ENCODE measurements at places on chromosomes 3 and 15. TPM values are rescaled to one million over a fixed set of nuclear protein-coding genes. Genes with fewer than 3 reads are reported as not detected.

GRCh38 chr15:25715536-25716413 is 147.4 kb downstream of the ATP10A start:
- H3K27ac ChIP-seq: no peak overlapping the region
- no peaks in the 10 kb centered on the region for H3K27me3 ChIP-seq
- no peak overlapping the region for H3K4me3 ChIP-seq
- DNase-seq: no peak
- no peaks in the 10 kb centered on the region for H3K36me3 ChIP-seq

- H3K4me3 ChIP-seq: no peak overlapping the region
- DNase-seq: no peak
- peaks cover 8% of the 10 kb centered on the region for H3K4me1 ChIP-seq
Measured at GRCh38 chr15:33008284-33008995, 186.1 kb downstream of the FMN1 start.

DNA sequence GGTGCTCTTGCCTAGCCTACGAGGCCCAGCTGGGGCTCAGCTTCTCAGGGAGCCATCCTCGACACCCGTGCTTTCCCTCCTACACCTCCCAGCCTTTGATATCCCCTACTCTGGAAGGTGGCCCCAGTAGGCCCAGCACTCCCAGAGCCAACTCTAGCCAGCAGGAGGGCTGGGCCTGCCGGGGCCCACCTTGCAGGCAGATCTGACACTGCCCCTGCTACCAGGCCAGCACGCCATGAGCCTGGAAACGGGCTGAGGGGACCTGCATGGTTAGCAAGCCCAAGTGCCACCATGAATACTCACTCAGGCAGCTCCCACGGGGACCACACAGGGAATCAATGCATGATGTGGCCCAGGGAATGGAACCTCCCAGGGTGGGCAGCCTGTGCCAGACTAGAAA is 123.7 kb downstream of the SMAD6 start:
- peaks cover 15% of the 10 kb centered on the region for H3K4me1 ChIP-seq
- no peak for DNase-seq
- no peak overlapping the region for H3K27ac ChIP-seq
- no peak overlapping the region for H3K4me3 ChIP-seq
- H3K36me3 ChIP-seq: no peaks in the 10 kb centered on the region
- no peaks in the 10 kb centered on the region for H3K27me3 ChIP-seq

DNA sequence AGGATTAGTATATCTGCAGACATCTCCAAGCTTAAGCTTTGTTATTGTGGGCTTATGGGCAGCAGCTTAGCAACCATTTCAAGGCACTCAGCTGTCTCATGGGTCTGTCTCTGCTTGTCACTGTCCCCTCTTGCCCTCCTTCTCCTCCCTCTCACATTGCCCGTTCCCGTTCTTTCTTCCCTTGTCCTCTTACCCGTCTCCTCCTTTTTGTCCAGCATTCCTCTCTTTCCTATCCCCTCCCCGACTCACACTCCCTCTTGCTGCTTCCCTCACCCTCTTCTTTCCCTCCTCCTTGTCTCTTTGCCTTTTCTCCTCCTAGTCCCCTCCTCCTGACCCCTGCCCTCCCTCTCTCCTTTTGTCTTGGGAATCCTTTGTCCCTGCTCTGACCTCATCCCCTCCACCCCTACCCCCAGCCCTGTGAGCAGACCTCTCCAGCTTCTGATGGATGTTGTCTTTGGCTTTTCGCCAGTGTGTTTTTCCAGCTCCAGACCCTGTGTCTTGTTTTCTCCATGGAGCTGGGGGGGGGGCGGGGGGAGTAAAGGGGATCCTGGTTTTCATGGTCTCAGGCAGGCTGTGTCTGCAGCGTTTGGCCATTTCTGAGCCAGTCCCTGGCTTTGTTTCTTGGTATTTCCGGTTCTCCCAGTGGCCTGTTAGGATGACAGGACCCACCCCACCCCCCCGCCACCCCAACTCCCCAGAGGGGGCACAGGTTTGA is 47.9 kb upstream of the TRAK1 start:
- H3K27ac ChIP-seq: no peak overlapping the region
- no peak overlapping the region for H3K4me3 ChIP-seq
- no peaks in the 10 kb centered on the region for H3K27me3 ChIP-seq
- DNase-seq: no peak
- H3K4me1 ChIP-seq: peaks cover 12% of the 10 kb centered on the region
- H3K36me3 ChIP-seq: no peaks in the 10 kb centered on the region

Gene CCDC54
- not detected for total RNA-seq

Gene RASL12
- 0.12 TPM for total RNA-seq

Measured in Calu3 (cell line).